ENCODE measurements at places on chromosomes 12 and 14. TPM values are rescaled to one million over a fixed set of nuclear protein-coding genes. Genes with fewer than 3 reads are reported as not detected.
A peak's percentile ranks its signal among the peaks of the same experiment; 100 is the strongest.

GRCh38 chr12:131115766-131116467 lies 162.2 kb downstream of the ADGRD1 start:
- no peak for DNase-seq

GRCh38 chr12:107607464-107608392 lies 77.9 kb upstream of the PWP1 start:
- DNase-seq, result peak; percentile 89

Gene RTL1
- total RNA-seq, result not detected

Gene IL31
- not detected for total RNA-seq

DNA sequence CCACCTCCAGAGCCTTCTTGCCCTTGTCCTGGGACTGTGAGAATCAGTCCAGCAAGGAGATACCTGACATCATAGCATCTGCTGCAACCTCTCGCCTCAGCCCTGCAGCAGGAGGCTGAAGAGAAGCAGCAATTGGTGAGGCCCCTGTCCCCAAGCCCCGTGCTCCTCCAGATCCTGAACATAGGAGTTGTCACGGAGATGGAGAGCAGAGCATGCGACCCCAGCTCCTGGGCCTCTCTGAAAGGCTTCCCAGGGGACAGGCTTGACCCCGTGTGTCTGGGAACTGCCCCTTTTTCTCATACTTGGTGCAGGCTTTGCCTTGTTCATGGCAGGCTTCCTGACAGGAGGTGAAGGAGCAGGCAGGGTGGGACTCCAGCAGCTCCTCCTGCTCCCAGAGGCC lies 127.7 kb upstream of the PZP start:
- DNase-seq, result no peak

DNA sequence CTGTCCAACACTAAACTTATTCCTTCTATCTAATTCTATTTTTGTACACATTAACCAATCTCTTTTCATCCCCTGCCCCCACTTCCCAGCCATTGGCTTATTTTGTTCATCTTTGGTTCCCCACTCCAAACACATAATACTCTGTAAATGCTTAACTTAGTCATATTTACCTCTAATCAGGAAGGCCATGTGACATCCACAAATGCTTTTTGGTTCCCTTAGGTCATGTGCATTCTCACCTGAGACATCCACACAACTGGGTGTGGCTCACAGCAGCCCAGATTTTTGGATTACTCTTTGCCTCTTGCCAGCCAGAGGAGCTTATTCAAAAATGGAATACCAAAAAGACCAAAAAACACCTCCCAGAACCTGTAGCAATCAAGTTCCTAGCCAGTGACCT lies 28.4 kb downstream of the ARL1 start:
- no peak for DNase-seq

- DNase-seq, result no peak
These were observed 28.1 kb upstream of the GPATCH2L start for GRCh38 chr14:76123426-76124225.

Gene MLEC
- 130 TPM for total RNA-seq

GRCh38 chr14:97213720-97214119 lies 416.5 kb downstream of the VRK1 start:
- no peak for DNase-seq

Gene AICDA
- not detected for total RNA-seq

DNA sequence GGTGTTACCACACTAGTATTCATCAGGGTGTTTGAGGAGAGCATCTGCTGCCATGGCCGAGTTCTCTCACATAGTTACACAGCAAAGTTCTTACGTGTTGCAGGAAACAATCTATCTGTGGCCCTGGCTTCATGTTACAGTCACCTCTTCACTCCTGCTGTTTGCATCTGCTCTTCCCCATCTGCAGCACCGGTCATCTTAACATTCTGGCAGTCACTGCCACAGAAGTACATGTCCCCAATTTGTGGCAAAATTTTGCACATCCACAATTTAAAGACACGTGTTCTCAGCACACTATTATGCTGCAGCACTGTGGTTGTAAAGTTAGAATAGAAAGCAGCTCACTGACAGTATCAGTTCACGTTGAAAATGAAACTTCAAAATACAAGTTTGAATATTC lies 23.2 kb downstream of the MAPK1IP1L start:
- DNase-seq, result no peak

Gene PPTC7
- total RNA-seq, result 124 TPM

DNA sequence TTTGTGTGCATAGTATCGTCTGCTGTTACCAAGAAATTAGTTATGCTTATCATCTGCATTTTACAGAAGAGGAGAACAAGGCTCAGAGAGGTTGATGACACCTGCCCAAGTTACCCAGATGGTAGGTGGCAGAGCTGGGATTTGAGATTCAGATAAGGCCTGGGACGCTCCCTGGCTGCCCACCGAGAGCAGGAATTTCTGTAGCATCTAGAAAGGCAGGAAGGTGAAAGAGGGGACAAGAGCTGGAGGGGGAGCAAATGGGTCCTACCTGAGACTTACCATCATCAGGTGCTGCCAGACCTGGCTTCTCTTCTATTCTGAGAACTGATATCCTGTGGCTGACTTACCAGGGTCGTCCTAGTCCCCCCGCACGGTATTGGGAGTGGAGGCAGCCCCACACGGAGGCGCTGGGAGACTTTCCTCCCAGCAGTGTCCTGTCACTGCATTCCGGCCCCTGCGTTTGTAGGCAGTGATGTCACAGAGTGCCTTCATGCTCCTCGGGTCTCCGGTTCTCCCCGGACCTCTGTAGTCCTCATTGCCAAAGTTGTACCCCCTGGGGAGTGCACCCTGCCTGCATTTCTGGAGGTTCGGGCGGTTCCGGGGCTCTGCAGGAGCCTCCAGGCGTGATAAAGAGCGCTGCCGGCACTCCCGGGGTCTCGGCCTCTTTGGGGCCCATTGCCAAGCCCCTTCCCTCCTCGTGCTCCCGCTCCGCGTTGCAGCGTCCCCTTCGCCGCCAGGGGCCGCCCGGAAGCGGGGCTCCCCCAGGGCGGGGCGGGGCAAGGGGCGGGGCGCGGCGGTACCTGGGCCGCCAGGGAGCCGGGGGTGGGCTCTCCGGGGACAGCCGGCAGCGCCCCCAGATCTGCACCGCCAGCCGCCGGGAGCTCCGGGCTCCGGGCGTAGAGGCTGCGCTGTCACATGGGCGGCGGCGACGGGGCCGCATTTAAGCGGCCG lies at the start of gene CABP1:
Gene CABP1, plus strand, starts transcription at position 856 of the 951 bp plus-strand sequence. Its CDS starts 60 bp downstream, at position 916.
- DNase-seq, result peak; percentile 44

Gene ZNF268
- 9.6 TPM for total RNA-seq

DNA sequence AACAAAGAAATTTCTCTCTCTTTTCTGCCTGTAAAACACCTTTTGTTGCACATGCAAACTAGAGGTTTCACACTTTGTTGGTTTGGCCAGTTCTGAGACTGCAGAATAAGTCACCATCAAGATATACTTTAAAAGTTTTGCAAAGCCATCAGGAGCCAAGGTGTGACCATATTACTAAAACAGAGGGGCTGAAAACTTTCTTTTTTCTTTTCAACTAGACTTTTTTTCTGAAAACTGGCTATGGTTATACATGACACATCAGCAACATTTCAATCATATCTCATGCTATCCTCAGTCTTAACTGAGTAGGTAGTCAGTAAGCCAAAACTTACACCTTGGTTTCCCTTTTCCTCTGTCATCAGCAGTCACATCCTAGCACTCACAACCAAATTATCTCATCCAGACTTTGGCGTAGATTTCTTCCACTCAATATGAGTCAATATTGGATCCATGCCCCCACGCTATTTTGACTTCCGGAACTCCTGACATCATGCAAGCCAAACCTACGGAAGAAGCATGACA lies 4.1 kb upstream of the IFNG start:
- DNase-seq, result no peak

Gene CLEC1B
- not detected for total RNA-seq
